ENCODE measurements at places on chromosomes 4 and X.

DNA sequence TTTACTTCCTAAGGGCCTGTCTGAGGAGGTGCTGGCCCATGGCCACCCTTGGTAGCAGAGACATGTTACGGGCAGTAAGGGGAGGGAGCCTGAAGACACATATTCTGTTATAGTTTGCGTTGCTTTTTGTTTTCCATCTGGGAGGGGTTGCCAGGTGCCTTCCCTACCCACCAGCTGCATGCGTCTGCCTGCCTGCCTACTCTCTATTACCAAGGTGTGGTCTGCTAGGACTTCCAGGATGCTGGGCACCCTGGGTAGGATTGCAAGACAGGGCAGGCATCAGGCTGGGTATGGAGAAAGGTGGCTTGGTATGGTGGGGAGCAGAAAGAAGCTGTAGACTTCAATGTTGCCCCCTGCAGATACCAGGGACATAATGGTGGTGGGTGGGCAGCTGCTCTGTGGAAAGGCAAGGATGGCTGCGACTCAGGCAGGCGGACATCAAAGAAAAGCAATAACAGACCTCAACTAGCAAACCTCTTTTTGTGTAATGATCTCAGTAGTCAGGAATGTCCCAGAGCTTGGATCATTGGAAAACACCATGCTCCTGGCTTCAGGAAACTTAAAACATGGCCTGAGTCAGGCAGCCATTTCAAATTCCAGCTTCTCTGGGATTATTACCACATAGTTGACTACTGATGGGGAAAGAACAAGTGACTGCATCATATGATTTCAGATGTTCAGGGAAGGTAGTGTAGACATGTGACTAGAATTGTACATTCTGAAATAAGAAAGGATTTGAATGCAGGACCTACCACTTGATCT, 67.8 kb downstream of the HOPX start:
- no peak for DNase-seq

DNA sequence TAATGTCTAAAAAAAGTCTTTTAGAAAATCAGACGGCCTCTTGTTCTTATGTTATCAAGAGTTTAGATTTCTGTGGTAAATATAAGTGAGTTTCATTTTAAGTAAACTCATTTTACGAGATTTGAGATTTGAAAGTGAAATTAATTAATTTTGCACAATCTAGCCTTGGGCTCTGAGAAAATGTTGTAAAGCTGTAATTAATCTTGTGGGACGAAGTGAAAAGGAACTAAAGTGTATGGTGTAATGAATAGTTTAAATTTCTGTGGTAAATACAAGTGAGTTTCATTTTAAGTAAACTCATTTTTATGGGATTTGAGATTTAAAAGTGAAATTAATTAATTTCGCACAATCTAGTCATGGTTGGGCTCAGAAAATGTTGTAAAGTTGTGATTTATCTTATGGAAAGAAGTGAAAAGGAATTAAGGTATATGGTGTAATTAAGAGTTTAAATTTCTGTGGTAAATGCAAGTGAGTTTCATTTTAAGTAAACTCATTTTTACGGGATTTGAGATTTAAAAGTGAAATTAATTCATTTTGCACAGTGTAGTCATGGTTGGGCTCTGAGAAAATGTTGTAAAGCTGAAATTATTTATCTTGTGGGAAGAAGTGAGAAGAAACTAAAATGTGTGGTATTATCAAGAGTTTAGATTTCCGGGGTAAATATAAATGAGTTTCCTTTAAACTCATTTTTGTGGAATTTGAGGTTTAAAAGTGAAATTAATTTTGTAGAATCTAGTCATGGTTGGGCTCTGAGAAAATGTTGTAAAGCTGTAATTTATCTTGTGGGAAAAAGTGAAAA, 1.6 kb downstream of the SCML1 start:
- DNase-seq, result no peak

DNA sequence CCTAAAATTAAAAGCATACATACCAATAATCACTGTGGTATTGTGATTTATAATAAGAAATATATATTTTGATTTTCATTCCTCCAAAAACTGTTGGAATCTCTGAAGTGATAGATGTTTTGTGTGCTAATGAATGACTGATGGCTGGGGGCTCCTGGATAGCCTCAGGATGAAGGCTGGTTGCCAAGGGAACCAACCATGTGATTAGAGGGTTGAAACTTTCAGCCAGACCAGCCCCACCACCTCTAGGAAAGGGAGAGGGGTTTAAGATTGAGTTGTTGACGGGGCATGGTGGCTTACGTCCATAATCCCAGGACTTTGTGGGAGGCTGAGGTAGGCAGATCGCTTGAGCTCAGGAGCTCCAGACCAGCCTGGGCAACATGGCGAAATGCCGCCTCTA, 34.0 kb downstream of the HS6ST2 start:
- DNase-seq, result no peak

DNA sequence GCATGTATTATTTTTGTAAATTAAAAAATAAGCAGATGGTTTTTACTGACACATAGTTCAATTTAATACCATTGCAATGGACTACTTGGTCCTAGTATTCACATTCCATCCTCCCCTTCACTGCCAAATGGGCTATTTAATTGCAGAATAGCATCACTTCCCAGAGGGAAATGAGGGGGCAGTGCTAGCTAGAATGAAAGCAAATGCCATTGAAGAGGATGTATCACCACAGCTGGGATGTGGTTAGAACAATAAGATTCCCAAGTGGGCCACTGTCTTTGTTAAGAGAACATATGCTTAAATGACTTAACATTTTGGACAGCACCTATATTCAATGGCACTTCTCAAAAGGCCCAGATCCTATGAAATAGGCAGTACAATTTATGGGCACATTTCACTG, 224.7 kb downstream of the RBMX2 start:
- DNase-seq, result no peak

DNA sequence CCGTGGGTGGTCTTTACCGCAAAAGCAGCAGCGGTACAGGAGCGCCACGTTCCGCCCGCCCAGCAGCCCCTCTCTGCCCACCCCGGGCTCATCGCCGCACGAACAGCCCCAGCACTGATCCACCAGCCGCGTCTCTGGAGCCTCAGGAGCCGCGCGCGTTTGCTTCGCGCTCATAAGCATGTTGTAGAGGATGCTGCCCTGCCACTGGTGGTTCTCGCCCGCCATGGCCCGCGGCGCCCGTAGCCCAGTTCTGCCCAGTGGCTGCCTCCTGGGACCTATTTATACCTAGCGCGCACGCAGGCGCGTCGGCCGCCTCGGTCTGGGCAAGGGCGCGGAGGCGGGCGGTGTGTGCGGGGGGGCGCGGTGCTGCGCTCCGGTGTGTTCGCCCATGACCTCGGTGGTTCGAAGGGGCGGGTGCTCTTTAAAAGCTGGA, at the start of gene NR0B1:
Gene NR0B1, minus strand, starts transcription at position 252 of the 433 bp plus-strand sequence. Its CDS starts 27 bp downstream, at position 225.
- DNase-seq, result no peak

DNA sequence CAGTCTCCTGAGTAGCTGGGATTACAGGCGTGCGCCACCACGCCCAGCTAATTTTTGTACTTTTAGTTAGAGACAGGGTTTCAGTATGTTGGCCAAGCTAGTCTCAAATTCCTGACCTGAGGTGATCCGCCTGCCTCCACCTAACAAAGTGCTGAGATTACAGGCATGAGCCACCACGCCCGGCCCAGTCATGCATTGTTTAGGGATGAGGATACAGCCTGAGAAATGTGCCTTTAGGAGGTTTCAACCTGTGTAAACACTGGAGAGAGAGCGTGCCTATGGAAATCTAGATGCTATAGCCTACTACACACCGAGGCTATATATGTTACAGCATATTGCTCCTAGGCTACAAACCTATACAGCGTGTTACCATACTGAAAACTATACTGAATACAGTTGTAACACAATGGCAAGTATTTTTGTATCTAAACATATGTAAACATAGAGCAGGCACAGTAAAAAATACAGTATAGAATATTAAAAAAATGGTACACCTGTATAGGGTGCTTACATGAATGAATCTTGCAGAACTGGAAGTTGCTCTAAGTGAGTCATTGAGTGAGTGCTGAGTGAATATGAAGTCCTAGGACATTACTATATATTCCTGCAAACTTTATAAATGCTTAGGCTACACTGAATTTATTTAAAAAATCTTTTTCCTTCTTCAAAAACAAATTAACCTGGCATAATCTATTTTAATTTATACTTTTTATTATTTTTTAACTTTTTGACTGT, 588.2 kb upstream of the ADGRL3 start:
- no peak for DNase-seq

DNA sequence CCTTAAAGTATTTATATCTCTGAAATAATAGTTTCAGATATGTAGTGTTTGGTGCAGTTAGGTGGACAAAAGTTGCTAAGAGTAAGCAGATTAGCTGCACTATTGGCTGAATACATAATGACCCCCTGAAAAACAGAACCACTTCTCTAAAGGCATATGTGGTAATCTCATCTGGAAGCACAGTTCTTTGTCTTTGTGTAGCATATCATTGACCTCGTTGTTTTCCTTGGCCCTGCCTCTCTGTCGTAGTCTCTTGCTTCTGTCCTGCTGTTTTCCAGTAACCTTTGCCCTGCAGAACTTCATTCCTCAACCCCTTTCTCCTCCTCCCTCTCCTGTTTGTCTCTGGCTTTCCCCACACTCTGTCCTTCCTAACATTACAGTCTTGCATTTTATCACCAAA, 41.4 kb downstream of the JADE3 start:
- no peak for DNase-seq

GRCh38 chrX:109475174-109475891, 6.6 kb downstream of the GUCY2F start:
- DNase-seq, result no peak

DNA sequence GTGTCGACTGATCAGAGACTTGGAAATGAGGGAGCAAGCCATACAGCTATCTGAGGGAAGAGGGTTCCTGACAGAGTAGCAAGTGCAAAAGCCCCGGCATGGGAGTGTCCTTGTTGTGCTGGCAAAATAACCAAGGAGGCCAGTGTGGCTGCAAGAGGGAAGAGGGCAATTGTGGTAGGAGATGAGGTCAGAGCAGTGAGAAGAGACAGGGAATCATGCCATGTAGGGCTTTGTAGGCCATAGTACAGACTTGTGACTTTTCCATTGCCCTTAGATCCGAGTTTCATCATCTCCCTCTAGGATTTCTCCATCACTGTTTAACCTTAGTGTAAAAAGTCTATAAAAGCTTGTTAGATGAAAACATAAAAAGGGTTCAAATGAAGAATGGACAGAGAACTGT, 76.2 kb downstream of the DOCK11 start:
- DNase-seq, result no peak

- no peak for DNase-seq
Measured at GRCh38 chrX:75522565-75523431, at the start of gene ZDHHC15. TSS of gene ZDHHC15 (minus strand) at chrX:75523037. CDS start at chrX:75523024, 13 bp downstream.

DNA sequence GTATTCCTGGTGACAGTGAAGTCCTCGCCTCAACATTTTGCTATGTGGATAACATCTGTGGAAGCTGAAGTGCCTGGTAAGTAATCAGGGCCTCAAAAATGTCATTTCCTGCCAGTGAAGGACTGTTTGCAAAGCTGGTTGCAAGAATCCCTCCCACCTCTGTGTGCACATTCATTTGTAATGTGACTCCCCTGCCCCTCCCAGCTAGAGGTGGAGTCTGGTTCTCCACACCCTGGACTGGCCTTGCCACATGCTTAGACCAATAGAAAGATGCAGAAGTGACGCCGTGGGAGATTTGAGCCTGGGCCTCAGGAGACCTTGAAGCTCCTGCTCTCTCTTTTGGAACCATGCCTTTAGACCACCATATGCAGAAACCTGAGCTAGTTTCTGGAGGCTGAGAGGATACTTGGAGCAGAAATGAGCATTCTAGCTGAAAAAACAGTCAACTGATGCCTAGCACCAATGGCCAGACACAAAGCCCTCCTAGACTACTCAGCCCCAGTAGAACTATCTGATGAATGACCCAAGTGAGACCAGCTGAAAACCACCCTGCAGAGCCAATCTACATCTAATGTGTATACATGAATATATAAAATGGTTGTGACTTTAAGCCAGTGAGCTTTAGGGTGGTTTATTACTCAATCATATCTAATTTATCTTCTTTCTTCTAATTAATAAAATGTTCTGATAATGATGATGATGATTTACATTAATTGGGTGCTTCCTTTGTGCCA, 47.8 kb upstream of the CRMP1 start:
- no peak for DNase-seq

GRCh38 chrX:20237864-20238263, 28.8 kb downstream of the RPS6KA3 start:
- no peak for DNase-seq

DNA sequence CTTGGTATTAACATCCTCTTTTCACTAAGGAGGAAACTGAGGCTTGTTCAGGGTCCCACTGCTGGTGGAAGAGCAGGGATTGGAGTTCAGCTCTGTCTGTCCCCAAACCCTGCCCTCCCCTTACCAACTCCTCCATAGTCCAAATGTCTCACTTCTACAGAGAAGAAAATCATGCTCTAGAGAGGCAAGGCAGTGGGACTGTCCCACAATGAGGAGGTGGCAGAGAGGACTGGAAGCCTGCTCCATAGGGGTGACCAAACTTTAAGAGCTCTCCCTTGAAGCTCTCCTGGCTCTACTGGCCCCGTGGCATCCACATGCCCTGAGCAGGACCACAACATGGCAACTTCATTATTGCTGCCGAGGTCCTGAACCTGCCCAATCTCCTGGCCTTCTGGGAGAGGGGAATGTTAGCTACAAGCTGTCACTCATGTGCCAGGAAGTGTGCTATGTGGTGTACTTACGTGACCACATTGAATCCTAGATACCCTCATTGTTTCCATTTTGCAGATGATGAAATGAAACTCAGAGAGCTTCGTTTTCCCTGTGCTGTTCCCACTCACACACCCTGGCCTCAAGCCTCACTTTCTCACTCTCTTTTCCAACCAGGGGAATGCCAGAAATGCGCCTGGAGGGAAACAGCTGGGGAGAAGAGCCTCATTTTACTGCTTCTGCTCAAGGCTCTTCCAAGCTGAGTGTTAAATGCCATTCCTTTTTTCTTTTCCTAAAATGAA, 71.5 kb downstream of the ANAPC4 start:
- DNase-seq, result no peak

GRCh38 chr4:37659696-37660095, 26.5 kb downstream of the RELL1 start:
- DNase-seq, result no peak

- no peak for DNase-seq
Measured at GRCh38 chr4:152102436-152103000, 341.7 kb upstream of the GATB start.

GRCh38 chr4:52948057-52948423, 85.9 kb downstream of the RASL11B start:
- DNase-seq, result no peak

GRCh38 chr4:123299212-123299691, 97.3 kb upstream of the SPRY1 start:
- DNase-seq, result no peak

DNA sequence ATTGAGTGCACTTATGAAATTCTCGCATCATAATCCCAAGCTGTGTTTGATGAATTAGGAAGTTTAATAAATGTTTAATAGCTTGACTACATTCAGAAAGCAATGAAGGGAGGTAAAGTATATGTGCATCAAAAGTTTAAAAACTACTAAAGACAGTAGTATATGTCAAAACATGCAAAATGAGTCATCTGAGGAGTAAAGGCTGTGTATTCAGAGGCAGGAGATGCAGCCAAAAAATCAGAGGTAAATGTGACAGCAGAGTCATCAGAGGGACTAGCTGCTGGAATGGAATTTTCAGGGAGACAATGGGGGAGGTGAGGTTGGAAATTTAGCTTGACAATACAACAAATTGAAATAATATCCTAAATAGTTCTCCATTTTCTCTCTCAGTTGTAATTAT, 127.0 kb upstream of the FUNDC1 start:
- DNase-seq, result no peak
